ENCODE measurements at places on chromosomes 12 and 14.
A peak's percentile ranks its signal among the peaks of the same experiment; 100 is the strongest.

GRCh38 chr14:101726295-101726953 is 35.1 kb upstream of the PPP2R5C start:
- DNase-seq, result no peak

DNA sequence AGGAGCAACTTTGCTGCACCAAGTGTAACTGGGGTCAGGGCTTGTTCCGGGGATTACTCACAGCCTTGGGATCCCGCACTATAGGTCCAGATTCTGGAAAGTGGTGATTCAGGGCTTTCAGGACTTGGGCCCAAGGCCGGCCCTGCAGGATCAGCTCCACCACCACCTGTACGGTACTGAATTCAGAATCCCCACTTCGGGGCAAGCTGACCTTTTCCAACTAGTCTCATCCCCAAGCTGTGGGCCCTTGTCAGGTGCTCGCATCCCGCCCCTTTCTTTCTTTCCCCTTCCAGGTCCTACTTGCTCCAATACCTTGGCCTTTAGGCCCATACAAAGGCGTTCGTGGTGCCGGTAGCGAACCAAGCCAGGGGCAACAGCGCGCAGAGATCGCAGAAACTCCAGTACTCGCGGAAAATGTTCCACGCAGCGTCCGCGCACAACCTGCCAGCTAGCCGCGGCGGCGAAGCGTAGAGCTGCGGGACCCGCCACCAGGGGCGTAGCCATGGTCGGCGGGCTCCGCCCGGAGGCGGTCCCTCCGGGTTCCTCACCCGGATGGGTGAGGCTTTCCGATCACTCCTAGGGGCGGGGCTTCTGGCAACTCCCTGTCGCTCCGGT is 487 bp downstream of the TINF2 start:
- DNase-seq, result peak; percentile 89

GRCh38 chr12:72273851-72274351 is 1.7 kb downstream of the TRHDE start:
- no peak for DNase-seq

DNA sequence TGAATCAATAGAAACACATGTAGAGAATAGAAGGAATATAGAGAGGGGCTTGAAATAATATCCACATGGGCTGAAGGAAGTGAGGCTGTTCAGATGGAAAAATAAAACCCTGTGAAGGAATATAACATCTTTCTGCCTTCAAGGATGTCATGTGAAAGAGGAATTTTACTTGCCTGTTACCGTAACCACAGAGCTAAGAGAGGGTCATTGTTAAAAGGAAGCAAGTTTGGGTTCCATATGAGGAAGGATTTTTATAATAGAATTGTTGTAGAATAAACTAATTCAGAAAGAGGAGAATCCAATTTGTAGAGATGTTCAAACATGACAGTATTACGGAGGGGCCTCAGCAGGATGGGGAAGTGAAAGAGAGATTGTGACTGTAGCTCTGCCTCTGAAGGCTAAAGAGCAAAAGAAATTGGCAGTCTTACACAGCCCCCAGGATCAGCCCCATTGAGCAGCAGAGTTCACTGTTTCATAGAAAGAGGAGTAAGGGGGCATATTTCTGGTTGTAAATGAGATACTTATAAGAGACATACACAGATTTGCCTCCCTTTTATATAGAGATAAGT is 41.8 kb upstream of the PTPRR start:
- no peak for DNase-seq

GRCh38 chr12:83656004-83656403 is 969.3 kb downstream of the TMTC2 start:
- no peak for DNase-seq

DNA sequence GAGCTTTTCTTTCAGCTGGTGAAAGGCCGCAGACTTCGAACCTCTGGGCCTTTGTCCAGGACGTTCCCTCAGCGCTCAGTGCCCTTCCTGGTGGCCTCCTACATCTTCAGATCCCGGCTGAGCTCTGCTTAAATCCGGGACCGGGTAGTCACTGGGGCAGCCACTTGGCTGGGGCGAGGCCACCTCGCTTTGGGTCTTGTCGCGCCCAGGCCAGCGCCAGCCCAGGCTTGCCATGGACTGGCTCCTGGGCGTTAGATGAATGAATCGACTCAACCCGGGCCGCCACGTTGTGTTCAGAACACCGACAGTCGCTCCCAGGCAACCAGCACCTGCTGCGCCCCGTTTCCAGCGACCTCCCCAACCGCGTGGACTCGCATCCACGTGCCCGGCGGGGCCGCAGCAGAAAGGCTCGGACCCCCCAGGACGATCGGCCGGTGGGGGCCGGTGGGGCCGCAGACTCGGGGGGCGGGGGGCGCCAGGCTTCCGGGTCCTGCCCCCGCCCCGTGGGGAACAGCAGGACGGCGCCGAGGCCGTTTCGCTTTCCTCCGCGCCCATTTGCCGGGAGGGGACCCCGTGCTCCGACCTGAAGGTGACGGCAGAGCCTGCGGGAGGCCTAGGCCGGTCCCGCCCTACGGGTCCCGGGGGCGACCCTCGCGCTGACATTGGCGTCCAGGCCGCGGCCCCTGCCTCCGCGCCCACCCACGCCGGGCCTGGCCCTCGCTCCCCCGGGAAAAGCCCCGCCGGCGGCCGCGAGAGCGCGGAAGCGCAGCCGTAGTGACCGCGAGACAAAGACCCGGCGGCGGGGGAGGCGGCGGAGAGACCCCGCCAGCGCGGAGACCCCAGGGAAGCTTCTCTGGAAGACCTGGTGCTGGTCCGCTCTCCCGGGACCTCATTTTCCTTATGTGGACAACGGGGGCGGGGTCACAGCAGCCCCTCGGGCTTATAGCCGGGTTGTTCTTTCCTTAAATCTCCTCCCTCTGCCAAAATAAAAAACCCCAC is 37.3 kb upstream of the RCOR1 start:
- peak; percentile 51 for DNase-seq

DNA sequence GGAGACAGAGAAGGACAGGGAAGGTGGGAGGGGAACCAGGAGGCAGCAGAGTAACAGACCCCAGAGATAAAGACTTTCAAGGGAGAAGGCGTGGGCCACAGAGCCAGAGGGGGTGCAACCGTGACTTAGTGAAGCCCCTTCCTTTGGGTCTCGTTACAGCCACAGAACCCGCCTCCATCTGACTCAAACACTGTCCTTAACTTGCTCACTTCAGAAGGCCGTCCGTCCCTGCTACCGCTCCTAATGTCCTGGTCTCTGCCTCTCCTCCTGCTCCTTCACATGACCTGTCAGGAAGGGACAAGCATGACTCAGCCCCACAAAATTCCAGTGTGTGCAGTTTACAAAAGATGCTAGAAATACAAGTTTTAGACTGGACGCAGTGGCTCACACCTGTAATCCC is 18.0 kb downstream of the RIMBP2 start:
- DNase-seq, result no peak

DNA sequence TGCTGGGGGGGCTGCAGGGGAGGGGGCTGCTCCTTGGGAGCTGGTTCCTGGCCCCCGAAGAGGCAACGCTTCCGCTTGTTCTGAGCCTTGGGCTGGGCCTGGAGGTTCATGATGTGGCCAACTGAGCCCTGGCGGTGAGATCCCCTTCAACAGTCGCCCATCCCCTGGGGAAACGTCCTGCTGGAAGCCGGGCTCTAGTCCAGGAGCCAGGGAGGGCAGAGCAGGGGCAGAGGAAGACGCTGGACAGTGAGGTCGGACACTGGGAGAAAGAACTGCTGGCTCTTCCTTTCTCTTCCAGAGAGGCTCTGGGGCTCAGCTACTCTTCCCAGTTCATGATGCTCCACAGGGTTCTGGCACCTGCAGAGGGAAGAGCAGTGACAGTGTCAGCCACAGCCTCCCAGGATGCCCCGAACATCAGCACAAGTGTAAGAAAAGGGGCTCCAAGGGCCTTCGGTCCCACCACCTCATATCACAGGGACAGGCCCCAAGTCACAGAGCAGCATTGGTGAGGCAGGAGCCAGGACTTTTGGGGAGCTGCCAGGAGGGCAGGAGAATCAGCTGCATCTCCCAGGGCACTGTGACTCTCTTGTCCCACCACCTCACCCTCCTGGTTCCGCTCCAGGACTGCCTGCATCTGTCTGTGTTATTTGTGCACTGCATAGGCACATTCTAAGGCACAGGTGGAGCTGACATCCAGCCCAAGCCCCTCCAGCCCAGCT is 25.9 kb upstream of the PNMA1 start:
- no peak for DNase-seq

DNA sequence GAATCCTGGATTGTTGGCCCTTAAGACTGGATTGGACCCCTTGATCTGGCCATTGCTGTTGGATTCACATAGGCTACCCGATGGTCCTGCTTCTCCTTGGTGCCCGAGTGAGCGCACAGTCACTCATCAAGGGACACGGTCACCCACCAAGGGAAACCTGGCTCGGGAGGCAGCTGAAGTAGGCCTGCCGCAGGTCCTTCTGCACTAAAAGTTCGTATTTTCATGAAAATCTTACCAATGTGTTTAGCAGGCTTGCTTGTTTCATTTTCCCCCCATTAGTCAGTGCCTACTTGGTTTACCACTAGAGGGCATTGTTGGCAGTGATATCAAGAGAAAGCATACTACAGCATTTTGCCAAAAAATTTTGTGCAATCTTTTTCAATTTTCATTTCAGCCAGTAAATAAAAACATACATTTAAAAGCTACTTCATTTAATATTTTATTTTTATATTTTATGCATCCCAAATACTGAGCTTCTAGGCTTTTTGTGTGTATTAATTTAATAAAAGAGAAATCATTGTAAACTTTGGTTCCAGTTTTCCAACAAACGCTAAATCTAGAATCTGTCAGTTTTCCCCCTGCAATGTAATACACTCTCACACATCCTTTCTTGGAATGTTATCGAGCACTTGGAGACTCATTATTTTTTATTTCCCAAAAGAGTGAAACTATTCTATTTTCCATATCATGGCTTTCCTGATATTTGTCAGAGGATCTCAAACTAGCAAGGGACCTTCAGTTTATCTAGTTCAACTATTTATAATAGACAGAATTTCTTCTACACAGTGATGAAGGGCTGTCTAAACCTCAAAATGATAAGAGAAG is 116.7 kb downstream of the LMNTD1 start:
- DNase-seq, result no peak

DNA sequence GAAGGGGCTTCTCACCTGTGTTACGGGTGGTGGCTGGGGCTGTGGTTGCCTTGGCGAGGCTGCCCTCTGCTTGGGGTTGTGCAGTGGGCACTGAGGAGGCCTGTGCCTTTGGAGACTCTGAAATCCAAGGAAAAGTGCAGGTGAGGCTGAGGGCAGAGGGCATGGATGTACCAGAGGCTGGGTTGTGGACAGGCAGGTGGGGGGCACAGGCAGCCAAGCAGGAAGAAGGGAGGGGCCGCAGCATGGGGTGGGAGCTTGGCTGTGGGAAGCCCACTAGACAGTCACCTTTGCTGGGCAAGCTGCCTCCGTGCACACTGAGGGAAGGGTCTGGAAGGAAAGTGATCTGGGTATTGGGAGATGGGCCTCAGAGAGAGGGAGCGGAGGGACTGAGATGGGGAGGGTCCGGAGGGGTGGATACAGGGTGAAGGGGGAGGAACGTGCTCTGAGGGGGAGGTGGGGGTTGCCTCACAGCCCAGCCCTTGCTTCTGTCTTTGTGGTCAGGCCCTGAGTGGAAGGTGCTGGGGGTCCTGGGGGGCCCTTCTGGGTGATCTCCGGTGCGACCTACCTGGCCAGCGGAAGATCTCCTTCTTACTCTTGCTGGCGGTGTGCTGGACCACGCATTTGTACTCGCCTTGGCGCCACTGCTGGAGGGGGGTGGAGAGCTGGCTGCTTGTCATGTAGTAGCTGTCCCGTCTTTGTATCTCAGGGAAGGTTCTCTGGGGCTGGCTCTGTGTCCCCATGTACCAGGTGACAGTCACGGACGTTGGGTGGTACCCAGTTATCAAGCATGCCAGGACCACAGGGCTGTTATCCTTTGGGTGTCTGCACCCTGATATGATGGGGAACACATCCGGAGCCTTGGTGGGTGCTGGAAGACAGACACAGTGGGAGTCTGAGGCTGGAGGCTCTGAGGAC is 318.7 kb downstream of the TMEM121 start:
- no peak for DNase-seq

DNA sequence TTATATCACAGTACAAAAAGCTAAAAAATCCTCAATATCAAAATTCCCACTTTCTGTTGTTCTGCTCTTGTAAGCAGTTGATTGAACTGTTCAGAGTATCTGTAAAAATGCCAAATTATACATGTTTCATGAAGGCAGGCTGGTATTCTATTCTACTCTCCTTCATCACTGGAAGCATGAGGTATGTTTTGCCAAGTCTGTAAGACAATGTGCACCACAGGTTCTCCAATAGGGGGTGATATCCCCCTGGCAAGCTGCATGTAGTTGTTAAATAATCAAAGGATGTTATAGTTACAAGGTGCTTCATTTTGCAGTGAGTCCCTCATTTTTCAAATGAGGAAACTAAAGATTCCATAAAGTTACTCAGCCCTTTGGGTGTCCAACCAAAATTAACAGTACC is 15.1 kb upstream of the NEK9 start:
- DNase-seq, result no peak

- no peak for DNase-seq
Measured at GRCh38 chr12:561391-561705, 101.6 kb downstream of the B4GALNT3 start.

GRCh38 chr14:100737526-100737925 is 10.8 kb downstream of the DLK1 start:
- no peak for DNase-seq

DNA sequence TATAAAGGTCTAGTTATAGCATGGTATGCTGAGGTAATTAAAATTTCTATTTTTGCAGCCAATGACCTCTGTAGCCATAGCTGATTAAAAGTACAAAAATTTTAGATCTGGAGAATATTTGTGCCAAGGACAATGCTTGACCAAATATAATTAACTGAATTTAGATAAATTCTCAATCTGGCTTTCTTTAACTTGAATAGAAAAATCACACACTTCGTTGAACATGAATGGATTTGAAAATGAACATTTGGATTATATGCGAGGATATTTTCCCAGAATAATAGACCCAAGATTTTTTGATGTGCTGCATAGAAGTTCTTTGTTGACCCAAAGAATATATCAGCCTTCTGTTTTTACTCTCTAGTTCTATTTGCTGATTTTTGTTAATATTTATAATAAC is 38.4 kb upstream of the G2E3 start:
- no peak for DNase-seq

DNA sequence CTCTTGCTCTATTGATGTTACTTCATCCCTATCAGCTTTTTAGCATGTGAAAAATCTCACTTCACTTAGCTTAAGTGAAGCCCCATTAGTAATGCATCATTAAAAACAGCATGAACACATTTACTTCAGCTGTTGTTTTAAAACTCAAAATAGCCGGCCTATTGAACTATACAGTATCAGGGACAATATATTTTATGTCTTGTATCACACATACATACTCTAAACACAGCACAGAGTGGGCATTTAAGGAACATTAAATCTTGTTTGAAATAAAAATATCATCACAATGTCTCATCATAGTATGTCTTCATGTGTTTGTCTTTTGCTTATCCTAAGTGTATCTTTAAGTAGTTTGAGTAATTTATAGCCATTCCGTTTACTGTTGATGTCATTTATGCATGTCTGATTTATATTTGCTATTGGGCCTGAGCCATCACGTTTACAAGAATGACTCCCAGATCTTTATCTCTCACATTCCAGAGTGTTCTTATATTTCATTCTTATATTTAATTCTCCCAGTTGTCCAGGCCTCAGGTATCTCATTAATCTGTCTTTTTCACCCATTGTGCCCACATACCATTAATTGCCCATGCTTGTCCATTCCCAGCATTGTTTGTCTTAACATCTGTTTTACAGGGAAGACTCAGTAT is 57.5 kb downstream of the ARHGAP5 start:
- no peak for DNase-seq
